ENCODE measurements at places on chromosomes 1 and 21.

- no peak for DNase-seq
Measured at GRCh38 chr21:45169682-45170081, 95.3 kb downstream of the ADARB1 start.

- DNase-seq = no peak
Measured at GRCh38 chr1:201666102-201666501, 127.2 kb downstream of the NAV1 start.

GRCh38 chr1:172763057-172763456 is 104.2 kb downstream of the FASLG start:
- DNase-seq = no peak

DNA sequence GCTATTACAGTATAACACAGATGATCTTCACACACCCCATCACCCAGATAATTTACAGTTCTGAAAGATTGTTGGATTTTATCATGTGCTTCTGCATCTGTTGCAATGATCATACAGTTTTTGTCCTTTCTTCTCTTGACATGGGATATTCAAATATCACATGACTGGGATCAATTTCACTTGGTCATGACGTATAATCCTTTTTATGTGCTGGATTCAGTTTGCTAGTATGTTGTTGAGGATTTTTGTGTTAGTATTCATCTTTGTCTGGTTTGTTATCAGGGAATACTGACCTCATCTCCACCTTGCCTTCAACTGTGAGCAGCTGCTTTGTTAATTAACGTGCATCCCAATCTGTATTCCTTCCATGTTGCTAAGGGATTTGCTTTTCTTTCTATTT is 44.7 kb upstream of the DISC1 start:
- DNase-seq = no peak

DNA sequence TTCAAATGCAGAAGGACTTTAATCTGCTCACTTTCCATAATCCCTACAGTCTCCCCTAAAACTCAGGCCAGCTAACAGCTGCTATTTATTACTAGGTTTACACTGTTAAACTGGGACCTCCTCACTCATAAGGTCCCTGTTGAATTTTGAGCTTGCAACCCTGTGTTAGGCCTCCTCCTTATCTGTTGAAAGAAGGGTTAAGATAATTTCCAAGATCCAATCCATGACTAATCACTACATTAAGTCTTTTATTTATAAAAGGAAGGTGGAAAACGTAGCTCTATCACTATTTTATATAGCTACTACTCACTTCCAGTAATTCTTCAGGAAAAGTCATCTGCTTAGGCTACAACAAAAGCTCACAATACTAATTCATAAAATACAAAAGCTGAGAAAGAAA is 79.5 kb downstream of the EVI5 start:
- no peak for DNase-seq

GRCh38 chr1:73755649-73756048 is 442.3 kb downstream of the LRRIQ3 start:
- no peak for DNase-seq

DNA sequence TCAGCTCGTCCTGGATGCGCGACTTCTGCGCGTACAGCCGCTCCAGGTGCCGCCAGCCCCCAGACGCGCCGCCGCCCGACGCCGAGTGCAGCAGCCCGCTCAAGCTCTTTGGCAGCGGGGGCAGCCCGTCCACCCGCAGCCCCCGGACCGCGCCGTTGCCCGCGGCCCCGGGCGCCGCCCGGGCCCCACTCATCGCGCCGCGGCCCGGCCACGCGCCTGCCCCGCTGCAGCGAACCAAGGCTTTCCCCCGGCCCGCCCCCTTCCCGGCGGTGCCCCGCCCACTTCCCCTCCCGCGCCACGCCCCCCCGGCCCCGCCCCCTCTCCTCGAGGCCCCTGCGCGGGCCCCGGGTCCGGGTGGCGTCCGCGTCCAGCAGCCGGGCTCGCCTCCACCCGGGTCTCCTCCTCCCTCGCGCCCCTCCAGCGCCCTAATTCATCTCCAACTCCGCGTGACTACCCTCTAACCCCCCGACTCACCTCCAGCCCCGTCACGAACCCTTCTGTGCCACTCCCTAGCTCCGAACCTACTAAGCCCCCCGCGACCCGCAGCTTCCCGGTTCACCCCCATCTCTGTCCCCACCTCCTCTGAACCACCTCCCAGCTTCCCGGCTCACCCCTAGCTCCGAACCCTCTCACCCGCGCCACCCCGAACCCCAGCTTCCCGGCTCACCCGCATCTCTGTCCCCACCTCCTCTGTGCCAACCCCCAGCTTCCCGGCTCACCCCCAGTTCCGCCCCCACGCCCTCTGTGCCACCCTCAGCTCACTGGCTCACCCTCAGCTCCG is at the start of gene FAM89A:
TSS of gene FAM89A (minus strand) at position 236 of the 781 bp plus-strand sequence. CDS start at position 193, 43 bp downstream.
- peak; percentile 60 for DNase-seq

DNA sequence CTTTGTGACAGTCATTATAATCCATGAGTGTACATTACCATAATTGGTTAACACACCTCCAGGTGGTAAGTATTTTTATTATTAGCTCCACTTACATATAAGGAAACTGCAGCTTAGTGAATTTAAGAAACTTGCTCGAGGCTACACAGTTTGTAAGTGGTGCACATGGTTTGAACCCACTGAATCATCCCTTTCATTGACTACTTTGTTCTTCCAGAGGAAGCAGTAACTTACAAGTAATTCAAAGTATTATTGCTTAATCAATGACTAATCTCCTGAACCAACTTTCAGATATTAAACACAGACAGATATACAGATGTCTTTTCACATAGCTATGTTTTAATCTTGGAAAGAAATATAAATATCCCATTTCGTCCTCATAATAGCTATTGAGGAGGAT is 18.7 kb upstream of the CLDN8 start:
- DNase-seq = no peak

GRCh38 chr21:32483293-32483595 is 70.7 kb downstream of the EVA1C start:
- no peak for DNase-seq

DNA sequence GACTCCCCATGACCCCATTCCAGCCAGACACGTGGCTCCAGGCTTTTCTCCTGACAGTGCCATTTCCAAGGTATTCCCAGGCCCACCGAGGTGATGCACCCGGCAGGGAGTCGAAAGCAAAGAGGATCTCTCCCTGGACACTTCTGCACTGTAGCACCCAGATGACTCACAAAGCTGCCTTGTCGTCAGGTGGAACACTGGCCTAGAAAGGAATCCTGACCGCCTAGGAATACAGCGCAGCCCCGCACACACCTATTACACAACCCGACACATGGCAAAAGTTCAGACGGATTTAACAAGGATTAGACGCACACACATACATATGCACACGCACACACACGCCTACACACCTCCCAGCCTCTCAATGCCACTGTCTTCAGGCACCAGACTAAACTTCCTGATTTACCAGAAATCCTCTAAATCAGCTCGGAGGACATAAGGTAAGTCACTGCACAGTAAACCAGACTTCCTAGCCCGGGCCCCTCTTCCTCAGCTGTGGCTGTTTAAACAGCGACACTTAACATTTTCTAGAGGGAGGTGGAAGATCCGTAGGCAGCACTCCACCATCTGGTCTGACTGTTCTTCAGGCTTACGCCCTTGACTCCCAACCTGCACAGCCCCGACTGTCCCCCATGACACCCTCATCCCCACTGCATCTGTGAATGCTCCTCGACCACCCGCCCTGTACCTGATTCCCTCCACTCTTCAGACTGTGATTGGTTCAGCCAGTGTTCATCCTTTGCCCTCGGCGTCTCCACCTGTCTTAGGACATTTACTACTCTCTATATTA is 12.7 kb downstream of the FAM89A start:
- no peak for DNase-seq

- DNase-seq = no peak
Measured at GRCh38 chr1:110083866-110084226, 13.4 kb upstream of the ALX3 start.

DNA sequence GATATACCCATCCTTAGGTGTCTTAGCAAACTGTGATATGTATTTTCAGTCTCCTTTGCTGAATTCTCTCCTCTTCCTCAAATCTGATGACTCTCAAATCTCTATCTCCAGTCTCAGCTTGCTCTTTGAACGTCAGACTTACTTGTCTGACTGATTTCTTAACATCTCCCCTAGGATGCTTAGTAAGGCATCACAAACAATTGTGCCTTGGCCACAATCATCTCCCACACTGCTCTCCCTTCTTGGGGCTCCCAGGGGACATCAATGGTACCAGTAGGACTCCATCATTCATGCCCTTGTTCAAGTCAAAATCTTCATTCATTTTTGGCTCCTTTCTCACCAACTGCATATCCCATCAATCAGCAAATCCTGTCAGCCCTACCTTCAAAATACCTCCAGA is 42.0 kb downstream of the GNG12 start:
- DNase-seq = no peak

GRCh38 chr1:34763142-34763781 is 3.7 kb downstream of the GJB4 start:
- DNase-seq = no peak

- DNase-seq = no peak
Measured at GRCh38 chr1:73604211-73604610, 593.8 kb downstream of the LRRIQ3 start.

- DNase-seq = no peak
Measured at GRCh38 chr1:247496581-247497285, 38.8 kb upstream of the OR2B11 start.

GRCh38 chr1:110556471-110556807 is 37.5 kb upstream of the KCNA10 start:
- no peak for DNase-seq

GRCh38 chr1:41653574-41653973 is 169.1 kb upstream of the EDN2 start:
- no peak for DNase-seq

- DNase-seq = no peak
Measured at GRCh38 chr1:30515755-30516484, 207.5 kb downstream of the MATN1 start.

DNA sequence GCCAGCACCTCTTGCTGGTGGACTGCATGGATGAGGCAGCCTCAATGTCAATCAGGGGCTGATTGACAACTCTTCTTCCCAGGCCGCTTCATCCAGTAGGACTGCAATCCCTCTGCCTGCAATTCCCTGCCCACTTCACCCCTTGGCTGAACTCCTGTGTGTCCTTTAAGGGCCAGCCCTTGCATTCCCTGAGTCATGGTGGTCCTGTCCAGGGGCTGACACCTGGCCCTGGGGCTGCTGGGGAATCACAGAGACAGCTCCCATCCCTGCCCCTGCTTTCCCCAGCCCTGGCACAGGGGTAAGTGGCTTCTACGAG is 4.6 kb upstream of the EPS8L3 start:
- no peak for DNase-seq

GRCh38 chr1:32031578-32032274 is 18.1 kb downstream of the KHDRBS1 start:
- no peak for DNase-seq

- DNase-seq = no peak
Measured at GRCh38 chr1:237702161-237702560, 188.6 kb downstream of the ZP4 start.

- no peak for DNase-seq
Measured at GRCh38 chr1:91940496-91940895, 8.7 kb upstream of the BRDT start.

DNA sequence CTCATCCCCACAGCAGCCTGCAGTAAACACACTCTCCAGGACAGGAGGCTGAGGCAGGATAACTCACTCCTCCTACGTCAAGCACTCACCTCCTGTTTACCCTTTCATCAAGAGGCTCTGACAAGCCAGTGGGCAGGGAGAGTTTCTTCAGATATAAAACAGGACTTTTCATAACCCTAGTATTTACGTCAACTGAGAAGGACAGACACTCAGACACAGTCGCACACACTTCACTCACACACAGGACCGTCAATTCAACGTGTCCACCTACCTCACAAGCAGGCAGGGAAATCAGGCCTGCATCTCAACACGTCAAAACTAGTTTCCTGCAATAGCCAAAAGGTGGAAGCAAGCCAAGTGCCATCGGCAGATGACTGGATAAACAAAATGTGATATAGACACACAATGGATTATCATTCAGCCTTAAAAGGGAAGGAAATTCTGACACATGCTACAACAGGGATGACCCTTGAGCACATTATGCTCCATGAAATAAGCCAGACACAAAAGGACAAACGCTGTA is 48.6 kb downstream of the ITPKB start:
- no peak for DNase-seq

GRCh38 chr1:172421974-172422604 is 1.6 kb downstream of the C1orf105 start:
- DNase-seq = no peak

DNA sequence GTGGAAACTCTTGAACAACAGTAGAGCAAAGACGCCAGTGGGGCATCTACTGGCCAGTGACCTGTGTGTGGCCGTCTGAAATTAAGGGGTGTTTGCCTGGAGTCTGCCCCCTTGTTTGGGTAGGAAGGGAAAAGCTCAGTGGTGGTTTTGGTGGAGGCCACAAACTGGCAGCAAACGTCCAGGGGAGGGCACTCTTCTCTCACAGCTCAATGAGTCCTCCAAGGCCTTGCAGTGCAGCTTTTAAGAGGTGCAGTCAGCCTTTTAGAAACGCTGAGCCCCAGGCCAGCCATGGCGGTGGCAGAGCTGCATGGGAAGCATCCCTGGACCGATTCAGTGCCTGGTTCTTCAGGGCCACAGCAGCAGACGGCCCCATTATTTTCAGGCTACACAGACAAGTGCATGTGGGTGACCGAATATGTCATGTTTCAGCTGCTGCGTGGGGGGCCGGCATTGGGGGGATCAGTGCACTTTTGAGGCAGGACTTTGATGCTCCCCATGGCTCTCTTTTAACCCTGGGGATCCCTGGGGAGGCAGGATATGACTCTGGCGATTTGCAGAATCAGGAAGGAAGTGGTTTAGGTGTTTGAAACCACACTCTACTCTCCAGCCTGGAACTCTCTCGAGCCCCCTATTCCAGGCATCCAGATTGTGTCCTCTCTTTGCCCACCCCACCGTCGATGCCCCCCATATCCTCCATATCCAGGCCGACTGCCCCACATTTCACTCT is 414.0 kb downstream of the PRDM2 start:
- no peak for DNase-seq

- DNase-seq = peak; percentile 7
Measured at GRCh38 chr1:91884459-91885212, 1.3 kb downstream of the TGFBR3 start.

- DNase-seq = no peak
Measured at GRCh38 chr1:173241528-173242347, 34.6 kb upstream of the TNFSF4 start.

DNA sequence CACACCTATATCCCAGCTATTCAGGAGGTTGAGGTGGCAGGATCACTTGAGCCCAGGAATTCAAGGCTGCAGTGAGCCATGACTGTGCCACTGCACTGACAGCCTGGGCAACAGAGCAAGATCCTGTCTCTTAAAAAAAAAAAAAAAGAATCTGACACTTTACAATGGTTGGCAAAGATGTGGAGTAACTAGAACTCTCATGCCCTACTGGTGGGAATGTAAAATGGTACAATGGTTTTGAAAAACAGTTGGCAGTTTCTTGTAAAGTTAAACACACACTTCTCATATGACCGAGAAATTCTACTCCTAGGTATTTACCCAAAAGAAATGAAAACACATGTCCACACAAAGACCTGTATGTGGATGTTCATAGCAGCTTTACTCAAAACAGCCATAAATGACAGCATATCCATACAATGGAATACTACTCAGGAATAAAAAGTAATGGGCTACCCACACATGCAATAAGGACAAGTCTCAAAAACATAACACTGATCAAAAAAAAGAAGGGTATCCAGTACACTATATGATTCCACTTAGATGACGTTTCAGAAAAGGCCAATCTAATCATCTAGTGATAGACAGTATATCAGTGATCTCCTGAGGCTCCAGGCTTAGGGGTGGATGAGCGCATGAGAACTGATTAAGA is 58.1 kb downstream of the HLCS start:
- no peak for DNase-seq

Data from stimulated activated CD4-positive, alpha-beta T cell treated with anti-CD3 and anti-CD28 coated beads, Interleukin-15, amount 100 ng/mL, for 1 hour (primary cell).